ENCODE measurements at places on chromosomes 1 and 21. TPM values are rescaled to one million over a fixed set of nuclear protein-coding genes. Genes with fewer than 3 reads are reported as not detected.

DNA sequence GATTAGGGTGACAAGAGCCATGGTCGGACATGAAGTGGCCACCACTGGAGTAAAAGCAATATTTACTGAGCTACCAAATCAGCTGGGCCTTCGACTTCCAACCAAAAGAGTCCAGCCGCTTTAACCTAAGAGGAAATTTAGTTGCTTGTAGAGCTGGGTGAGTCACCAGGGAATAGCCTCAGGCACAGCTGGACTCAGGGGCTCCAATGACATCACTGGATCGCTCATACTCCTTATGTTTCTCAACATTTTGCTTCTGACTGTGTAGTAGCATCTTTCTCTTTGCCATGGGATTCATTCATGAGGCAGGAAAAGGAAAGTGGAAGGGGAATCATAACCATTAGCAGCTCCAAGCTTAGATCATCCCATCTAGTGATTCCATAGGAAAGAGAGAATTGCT lies 664.4 kb downstream of the MATN1 start:
- DNase-seq, result no peak

DNA sequence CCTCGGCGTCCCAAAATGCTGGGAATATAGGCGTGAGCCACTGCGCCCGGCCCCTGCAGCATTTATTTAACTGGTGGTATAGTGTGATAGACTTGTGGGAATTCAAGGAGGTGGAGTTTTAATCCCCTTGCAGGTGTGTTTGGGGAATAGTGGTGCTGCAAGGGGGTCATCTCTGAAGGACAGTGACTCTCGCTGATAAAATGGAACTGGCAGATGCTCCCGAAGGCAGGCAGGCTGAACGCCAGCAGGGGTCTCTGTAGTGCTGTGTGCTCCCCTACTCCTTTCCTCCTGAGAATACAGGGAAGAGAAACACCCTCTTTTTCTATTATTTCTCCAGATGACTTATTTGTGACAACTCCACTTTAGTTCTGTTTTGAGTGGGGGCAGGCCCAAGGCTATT lies 4.0 kb downstream of the OSCP1 start:
- peak; percentile 42 for DNase-seq

DNA sequence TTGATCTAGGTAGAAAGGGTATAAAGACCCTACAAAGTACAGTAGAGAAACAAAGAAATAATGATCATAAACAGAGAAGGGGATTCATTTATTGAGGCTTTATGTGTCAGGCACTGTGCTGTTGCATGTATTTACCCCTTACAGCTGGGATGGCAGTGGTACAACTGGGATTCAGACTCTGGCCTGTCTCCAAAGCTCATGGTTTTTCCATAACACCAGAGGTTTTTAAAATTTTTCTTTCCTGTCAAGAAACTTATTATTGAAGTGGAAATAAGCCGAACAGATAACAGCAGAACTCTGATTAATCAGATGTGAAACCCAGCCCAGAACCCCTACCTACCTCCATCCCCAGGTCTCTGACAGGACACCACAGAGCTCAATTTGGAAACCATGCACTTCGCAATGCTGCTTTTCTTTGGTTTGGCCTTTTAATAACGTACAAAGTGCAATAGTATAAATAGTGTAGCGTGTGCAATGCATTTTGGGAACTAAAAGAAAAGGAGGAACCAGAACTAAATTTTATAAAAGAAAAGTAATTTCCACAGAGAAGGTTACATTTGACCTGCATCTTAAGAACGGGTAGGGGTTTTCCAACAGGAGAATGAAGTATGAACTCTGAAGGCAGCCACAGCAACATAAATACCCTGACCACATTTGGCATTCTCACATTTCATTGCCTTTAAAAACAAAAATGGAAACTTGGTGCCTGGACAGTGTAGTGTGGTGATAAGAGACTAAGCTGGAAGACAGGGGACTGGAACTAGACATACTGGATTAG lies 92.0 kb upstream of the S1PR1 start:
- DNase-seq, result no peak

Gene ARMH1
- 1.6 TPM for total RNA-seq

DNA sequence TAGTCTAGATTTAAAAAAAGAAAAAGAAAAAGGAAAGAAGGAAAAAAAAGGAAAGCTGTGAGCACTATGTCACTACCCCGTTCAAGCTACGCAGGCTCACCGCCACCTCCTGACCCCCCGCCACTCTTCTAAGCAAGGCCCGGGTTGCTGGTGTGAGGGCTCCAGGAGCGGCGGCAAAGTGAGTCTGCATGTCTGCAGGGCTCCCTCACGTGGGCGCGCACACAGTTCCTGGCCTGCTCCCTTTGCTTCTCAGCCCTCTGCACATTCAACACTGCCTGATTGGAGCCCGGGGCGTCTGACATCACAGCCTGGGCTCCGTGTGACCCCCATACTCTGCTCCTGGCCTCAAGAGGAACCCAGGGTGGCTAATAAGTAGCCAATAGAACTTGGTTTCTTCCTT lies 81.4 kb upstream of the TLR5 start:
- DNase-seq, result peak; percentile 22

Gene HSPG2
- 149 TPM for total RNA-seq

Gene C1orf116
- total RNA-seq, result under 0.01 TPM

- no peak for DNase-seq
Measured at GRCh38 chr1:24966121-24966723, 36.1 kb upstream of the RUNX3 start.

DNA sequence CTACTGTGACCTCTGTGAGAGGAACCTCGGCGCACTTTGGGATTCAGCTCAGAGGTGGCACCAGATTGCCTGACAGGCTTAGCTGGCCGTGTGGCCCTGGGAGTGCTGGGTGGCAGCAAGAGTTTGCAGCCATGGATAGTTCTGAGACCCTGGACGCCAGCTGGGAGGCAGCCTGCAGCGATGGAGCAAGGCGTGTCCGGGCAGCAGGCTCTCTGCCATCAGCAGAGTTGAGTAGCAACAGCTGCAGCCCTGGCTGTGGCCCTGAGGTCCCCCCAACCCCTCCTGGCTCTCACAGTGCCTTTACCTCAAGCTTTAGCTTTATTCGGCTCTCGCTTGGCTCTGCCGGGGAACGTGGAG lies 67.5 kb downstream of the DISC1 start:
- peak; percentile 86 for DNase-seq

Gene REN
- total RNA-seq, result not detected
